ENCODE measurements at places on chromosomes 3 and 15.

GRCh38 chr3:146313031-146313745, 62.3 kb upstream of the PLSCR4 start:
- DNase-seq = no peak
- no peak overlapping the region for H3K4me3 ChIP-seq
- no peaks in the 10 kb centered on the region for H3K4me1 ChIP-seq
- no peaks in the 10 kb centered on the region for H3K36me3 ChIP-seq
- no peak overlapping the region for H3K27ac ChIP-seq

GRCh38 chr15:67018026-67018425, 47.4 kb upstream of the SMAD3 start:
- H3K4me1 ChIP-seq = no peaks in the 10 kb centered on the region
- H3K27me3 ChIP-seq = no peaks in the 10 kb centered on the region
- no peak overlapping the region for H3K27ac ChIP-seq
- no peak overlapping the region for H3K4me3 ChIP-seq

GRCh38 chr3:105503191-105503593, 136.5 kb downstream of the ALCAM start:
- DNase-seq = no peak
- no peaks in the 10 kb centered on the region for H3K27me3 ChIP-seq

DNA sequence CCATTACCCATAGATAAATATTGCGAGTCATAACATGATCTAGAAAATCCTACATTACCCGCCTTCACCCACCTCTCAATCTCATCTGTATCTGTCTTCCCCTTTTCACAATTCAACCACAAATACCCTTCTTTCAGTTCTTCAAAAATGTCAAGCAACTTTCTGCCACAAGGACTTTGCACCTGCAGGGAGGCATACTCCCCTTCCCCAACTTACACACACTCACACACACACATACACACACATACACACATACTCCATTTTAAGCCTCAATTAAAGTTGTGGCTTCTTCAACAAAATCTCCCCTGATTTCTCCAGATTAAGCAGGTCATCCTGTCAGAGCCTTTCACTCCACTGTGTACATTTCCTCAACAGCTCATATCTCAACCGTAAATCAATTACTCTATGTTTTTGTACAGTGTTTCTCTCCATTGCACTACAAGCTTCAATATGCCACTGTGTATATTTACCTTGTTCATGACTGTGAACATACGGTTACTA, 33.1 kb upstream of the CCDC50 start:
- no peak overlapping the region for H3K27ac ChIP-seq
- no peak for DNase-seq
- H3K27me3 ChIP-seq = no peaks in the 10 kb centered on the region
- H3K4me3 ChIP-seq = no peak overlapping the region
- no peaks in the 10 kb centered on the region for H3K4me1 ChIP-seq
- no peaks in the 10 kb centered on the region for H3K36me3 ChIP-seq

GRCh38 chr3:52281981-52282801, 3.7 kb upstream of the WDR82 start:
- peak overlapping the region; percentile 7 for H3K27ac ChIP-seq
- DNase-seq = peak; percentile 30

- H3K4me1 ChIP-seq = no peaks in the 10 kb centered on the region
- H3K27ac ChIP-seq = no peak overlapping the region
- no peaks in the 10 kb centered on the region for H3K36me3 ChIP-seq
- no peak for DNase-seq
- H3K4me3 ChIP-seq = no peak overlapping the region
Measured at GRCh38 chr15:47587940-47588802, 129.1 kb upstream of the SEMA6D start.

GRCh38 chr3:143956838-143957237, 14.8 kb upstream of the DIPK2A start:
- H3K4me1 ChIP-seq = peaks cover 7% of the 10 kb centered on the region
- no peaks in the 10 kb centered on the region for H3K36me3 ChIP-seq
- H3K27ac ChIP-seq = no peak overlapping the region
- H3K4me3 ChIP-seq = no peak overlapping the region
- H3K27me3 ChIP-seq = no peaks in the 10 kb centered on the region

- H3K4me3 ChIP-seq = no peak overlapping the region
- no peaks in the 10 kb centered on the region for H3K27me3 ChIP-seq
- H3K36me3 ChIP-seq = no peaks in the 10 kb centered on the region
- no peak for DNase-seq
- no peak overlapping the region for H3K27ac ChIP-seq
Measured at GRCh38 chr3:10173926-10174435, 9.3 kb downstream of the IRAK2 start.

DNA sequence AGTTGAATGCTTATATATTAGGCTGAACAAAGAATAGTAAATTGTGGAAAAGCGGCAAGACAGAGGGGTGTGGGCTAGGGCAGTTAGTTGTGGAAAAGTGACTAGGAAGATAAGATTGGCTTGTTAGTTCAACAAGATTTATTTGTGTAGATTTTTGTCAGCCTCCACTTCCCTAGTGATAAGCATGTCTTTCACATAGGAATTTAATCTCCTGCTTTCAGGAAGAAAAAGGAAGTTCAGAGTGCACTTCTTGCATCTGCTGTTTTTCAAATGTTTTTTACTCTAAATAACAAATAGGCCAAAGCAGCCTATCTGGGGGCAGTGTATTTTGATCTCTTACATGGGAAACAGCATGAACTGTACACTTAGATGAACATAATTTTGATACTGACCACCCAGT, 919.9 kb downstream of the NAALADL2 start:
- H3K36me3 ChIP-seq = no peaks in the 10 kb centered on the region
- H3K4me3 ChIP-seq = no peak overlapping the region
- no peaks in the 10 kb centered on the region for H3K27me3 ChIP-seq

GRCh38 chr3:122576174-122576940, 1.1 kb upstream of the PARP15 start:
- no peaks in the 10 kb centered on the region for H3K36me3 ChIP-seq
- H3K4me1 ChIP-seq = peaks cover 27% of the 10 kb centered on the region
- no peaks in the 10 kb centered on the region for H3K27me3 ChIP-seq
- no peak overlapping the region for H3K27ac ChIP-seq
- DNase-seq = no peak

DNA sequence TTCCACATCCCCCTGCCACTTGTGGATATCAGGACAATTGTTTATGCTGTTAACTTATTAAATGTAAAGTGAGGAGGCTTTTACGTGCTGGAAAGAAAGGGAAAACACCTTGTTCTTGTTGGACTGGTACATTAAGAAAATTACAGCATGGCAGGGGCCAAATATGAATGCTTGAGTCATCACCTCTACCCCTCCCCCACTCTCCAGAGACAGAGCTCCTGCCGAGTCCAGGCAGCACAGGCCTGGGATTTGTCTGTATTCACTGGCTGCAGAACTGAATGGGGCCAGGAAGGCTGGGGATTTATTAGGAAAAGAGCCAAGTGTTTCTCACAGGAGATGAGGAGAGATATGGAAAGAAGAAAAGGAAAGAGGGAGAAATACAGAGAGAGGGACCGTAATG, 308.9 kb downstream of the EPHB1 start:
- no peak overlapping the region for H3K27ac ChIP-seq
- H3K4me3 ChIP-seq = no peak overlapping the region
- DNase-seq = no peak
- no peaks in the 10 kb centered on the region for H3K36me3 ChIP-seq
- H3K4me1 ChIP-seq = no peaks in the 10 kb centered on the region
- H3K27me3 ChIP-seq = no peaks in the 10 kb centered on the region

DNA sequence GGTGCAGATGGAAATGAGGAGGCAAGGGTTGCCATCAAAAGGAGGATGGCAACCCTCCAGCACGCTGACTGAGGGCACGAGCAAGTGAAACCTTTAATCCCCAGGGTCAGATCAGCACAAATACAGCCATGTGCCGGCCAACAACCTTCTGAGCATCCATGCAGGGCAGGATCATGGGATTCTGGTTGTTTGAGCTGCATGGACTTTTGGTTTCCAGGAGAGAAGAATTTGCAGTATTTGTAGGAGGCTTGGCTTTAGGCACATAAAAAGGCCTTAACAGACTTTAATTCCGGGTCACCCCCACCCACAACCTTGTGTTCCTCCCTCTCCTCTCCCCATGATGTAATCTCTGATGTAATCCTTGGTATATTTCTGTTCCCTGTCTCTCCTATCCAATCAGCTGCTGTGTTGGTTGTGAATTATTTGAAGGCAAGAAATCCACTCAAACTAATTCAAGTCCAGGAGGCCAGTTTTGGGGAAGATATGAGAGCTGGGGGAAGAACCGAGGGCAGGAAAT, 254.3 kb downstream of the SHQ1 start:
- H3K4me1 ChIP-seq = no peaks in the 10 kb centered on the region
- DNase-seq = no peak
- no peak overlapping the region for H3K4me3 ChIP-seq

DNA sequence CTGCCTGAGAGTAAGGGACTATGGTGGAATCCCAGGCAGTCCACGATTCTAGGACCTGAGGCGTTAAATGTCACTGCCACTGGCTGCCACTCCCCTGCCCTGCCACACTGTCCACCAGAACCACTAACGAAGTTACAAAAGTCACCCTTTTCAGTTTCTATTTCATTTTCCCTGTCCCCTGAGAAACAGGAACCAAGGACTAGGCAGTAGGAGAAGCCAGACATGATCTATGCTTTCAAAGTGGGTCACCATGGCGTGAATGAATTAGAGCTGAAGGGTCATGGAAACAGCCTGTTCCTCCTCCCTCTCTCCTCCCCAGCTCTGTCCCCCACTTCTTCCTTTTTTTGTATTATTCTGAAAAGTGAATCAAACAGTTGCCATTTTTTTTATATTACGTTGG, 9.1 kb upstream of the ADPRH start:
- no peaks in the 10 kb centered on the region for H3K4me1 ChIP-seq
- no peak overlapping the region for H3K27ac ChIP-seq
- DNase-seq = no peak

DNA sequence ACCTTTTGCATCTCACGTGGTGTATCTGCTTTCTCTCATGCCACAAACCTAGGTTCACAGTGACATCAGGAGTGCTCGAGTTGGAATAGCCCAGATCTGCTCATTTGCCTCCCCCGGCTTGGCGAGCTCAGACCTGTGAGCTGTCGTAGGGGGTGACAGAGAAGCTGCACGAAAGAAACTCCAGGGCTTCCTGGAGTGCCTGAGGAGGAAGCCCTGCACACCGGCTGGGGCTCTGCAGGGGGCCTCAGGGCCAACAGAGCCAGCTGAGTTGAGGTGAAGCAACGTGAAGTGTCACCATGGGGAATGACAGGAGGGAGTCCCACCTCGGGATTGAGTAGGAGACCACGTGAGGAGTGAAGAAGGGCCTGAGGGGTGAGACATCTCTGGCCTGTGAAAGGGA, 62.5 kb downstream of the RPN1 start:
- no peaks in the 10 kb centered on the region for H3K4me1 ChIP-seq
- no peaks in the 10 kb centered on the region for H3K36me3 ChIP-seq
- H3K4me3 ChIP-seq = no peak overlapping the region
- no peak for DNase-seq
- H3K27me3 ChIP-seq = no peaks in the 10 kb centered on the region

DNA sequence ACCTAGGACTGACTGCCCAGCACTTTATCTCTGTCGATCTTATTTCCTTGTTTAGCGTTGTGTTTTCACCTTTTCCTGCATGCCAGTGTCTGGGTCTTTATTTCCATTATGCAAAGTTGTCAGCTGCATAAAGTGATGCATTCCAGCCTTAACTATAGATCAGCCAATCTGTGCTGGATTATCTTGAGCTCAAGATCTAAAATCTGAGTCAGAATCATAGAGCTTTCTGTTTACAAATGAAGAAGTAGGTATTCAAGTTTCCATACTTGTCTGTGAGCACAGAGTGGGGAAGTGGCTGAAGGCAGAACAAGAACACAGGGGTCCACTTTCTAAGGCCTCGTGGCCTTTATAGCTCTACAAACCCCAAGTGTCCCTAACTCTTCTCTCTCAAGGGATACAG, 82.4 kb upstream of the PLCL2 start:
- no peak overlapping the region for H3K4me3 ChIP-seq
- H3K4me1 ChIP-seq = peaks cover 19% of the 10 kb centered on the region
- no peak overlapping the region for H3K27ac ChIP-seq
- H3K36me3 ChIP-seq = no peaks in the 10 kb centered on the region
- DNase-seq = no peak

DNA sequence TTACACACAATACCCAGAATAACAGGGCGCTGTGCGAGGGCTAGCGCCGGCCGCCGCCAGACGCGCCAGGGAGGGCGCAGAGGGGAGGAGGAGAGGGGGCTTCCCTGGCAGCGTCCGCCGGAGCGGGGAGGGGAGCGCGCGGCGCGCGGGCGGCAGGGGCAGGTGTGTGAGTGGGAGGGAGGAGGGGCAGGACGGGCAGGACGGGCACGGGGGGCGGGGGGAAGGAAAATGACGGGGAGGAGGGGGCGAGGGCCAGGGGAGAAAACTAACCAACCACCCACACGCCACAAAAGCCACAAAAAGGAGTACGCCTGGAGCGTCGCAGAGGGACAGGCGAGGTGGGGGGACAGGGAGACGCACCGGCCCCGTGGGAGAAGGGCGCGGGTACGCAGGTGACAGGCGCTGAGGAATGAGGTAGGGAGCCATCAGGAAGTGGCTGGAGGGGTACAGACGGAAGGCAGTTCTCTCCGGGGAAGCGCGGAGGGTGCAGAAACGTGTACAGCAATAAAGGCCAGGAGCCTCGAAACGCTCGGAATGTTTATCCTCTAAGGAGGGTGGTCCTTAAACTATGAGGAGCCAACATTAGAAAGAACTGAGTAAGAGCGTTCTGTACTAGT, 610 bp upstream of the SATB1 start:
- peak overlapping the region; percentile 11 for H3K27ac ChIP-seq
- peak overlapping the region; percentile 40 for H3K4me3 ChIP-seq
- H3K36me3 ChIP-seq = no peaks in the 10 kb centered on the region
- peak; percentile 66 for DNase-seq

DNA sequence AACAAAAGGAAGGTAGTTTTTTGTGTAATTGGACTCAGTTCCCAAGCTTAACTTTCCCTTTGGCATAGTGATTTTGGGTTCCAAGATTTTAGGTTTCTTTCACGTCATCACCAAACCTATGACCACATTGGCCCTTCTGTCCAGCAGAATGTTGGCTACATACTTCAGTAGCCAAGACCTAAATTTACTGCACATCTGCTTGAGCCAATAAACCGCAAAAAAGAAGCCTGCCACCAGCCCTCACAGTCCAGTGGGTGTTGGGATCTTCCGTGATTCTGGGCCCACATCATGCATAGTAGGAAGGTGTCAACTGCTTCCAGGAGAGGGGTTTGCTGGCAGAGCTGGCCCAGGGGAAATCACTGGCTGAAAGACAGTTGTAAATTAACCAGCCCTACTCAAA, 57.6 kb upstream of the LIPC start:
- no peaks in the 10 kb centered on the region for H3K27me3 ChIP-seq
- no peak overlapping the region for H3K4me3 ChIP-seq
- H3K27ac ChIP-seq = no peak overlapping the region
- H3K4me1 ChIP-seq = no peaks in the 10 kb centered on the region
- no peak for DNase-seq
- H3K36me3 ChIP-seq = no peaks in the 10 kb centered on the region

DNA sequence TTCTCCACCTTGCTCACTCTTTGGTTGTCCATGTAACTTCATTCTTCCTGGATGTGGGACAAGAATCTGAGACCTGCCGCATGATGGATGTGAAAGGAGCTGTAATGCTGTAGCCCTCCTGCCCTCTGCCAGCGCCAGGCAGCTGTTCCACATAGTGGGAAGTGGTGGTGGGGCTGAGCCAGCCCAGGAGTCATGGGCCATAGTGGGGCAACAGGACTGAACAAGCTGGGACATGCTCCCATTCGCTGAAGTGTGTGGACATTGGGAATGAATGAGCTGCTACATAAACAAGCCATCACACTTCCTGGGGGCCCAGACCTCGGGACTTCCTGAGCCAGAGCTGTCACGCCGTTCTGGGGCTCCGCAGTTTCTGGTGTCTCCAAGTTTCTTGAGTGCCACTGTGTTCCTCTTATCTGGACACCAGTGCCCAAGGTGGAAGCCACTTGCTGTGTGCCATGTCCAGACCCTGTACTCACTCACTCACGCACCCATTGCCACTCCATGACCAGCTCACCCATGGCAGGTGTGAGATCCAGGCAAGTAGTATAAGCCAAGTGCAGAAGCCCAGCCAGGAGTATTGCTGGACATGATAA, 624.3 kb upstream of the EPHA6 start:
- H3K4me1 ChIP-seq = no peaks in the 10 kb centered on the region
- H3K27ac ChIP-seq = no peak overlapping the region
- H3K36me3 ChIP-seq = no peaks in the 10 kb centered on the region

Measured in CD8-positive, alpha-beta memory T cell (primary cell).